Stimulated activated CD8-positive, alpha-beta memory T cell treated with anti-CD3 and anti-CD28 coated beads, Interleukin-7, amount 100 ng/mL, for 1 hour (primary cell): ENCODE measurements at places on chromosomes 7 and 10.

GRCh38 chr7:15104411-15105092 is 202.0 kb upstream of the DGKB start:
- no peak for DNase-seq

DNA sequence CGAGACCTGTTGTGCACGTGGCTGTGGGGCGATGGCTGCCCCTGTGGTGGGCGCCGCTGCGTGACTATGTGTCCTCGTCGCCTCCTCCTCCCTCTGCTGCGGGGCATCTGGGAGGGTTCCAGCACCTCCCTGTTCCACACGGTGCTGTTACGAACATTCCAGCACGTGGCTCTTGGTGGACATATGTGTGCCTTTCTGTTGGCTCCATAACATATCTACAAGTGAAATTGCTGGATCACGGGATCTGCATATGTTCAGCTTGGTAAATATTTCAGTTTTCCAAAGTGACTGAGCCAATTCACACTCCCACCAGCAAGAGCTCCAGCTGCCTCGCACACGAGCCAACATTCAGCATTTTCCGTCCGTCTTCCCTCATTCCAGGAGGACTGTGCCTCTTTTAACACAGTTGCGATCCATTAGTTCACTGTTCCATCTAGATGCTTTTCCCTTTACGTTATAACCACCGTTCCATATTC is 25.1 kb downstream of the SNX8 start:
- DNase-seq, result no peak

DNA sequence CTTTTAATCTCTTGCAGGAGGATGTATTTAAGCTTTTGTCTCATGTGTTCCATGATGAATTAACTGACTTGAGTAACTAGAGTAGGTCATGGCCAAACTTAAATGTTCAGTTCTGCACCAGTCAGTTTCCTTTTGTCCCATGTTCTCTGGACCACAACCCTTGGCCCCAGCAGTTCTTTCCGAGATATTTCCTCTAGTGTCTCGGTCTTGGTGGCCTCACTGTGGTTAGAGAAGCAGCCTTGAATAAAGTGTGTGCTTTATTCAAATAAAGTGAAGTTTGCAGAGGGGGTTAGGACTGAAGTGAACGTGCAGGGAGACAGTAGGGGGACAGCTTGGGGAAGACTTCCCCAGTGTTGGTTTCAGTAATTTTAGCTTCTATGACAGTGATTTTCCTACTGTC is 9.3 kb downstream of the ZNF212 start:
- no peak for DNase-seq

- DNase-seq, result peak; percentile 83
Observed at GRCh38 chr7:150378853-150379440, at the start of gene ZNF775. Gene ZNF775, plus strand, starts transcription at chr7:150379330. Its CDS starts 9,141 bp downstream, at chr7:150388471.

- DNase-seq, result no peak
Observed at GRCh38 chr7:97959046-97959445, 30.9 kb downstream of the OCM2 start.

GRCh38 chr10:89904755-89905154 is 203.4 kb downstream of the KIF20B start:
- no peak for DNase-seq

- DNase-seq, result no peak
Observed at GRCh38 chr7:157501581-157501980, 164.8 kb downstream of the DNAJB6 start.

DNA sequence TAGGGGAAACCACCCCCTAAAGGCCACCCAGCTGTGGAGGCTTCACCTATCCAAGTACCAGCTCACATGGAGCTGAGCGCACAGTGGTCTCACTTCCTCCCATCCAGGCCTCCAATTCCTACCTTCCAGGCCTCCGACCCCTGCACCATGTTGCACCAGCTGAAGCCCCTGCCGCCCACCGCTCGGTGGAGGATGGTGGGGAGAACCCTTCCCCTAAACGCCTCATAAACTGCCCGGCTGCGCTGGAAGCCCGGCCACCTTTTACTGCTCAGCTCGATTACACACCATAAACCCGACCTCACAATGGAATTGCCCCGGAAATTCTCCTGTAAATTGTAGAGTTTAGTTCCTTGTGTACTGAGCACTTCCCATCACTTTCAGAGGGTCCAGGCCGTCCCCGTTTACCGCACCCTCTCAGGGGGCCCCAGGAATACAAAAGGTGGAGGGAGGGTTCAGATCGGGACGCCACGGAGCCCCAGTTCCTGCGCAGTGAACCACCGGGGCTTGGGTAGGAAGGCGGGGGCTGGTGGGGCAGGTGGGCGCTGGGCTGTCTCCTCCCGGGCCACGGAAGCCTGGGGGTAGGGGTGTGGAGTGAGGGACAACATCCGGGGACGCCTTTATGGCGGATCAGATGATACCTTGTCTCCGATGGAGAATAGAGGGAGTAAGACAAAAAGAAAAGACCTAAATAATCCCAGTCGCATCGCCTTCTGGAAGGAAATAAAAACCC is 1.4 kb upstream of the HOXA7 start:
- DNase-seq, result no peak

DNA sequence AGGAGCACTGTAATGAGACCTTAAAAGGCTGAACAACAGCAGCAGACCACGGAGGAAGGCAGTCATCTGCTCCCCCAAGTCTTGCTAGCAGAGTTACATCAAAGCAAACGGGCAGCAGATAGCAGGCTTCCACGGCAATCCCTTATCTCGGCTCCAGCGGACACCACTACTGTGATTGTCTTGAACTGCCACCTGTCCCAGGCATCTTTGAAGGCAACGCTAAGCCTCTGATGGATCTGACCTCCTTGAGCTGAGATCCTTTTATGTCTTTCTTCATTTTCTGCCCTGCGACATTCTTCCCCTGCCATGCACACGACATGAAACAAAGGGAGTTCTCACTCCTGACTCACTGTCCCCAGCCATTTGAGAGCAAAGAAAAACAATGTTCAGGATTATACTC is 111.7 kb downstream of the GLI3 start:
- no peak for DNase-seq

- no peak for DNase-seq
Observed at GRCh38 chr7:123485187-123485586, 49.2 kb downstream of the IQUB start.

- DNase-seq, result no peak
Observed at GRCh38 chr10:14806318-14806717, 31.5 kb downstream of the CDNF start.

DNA sequence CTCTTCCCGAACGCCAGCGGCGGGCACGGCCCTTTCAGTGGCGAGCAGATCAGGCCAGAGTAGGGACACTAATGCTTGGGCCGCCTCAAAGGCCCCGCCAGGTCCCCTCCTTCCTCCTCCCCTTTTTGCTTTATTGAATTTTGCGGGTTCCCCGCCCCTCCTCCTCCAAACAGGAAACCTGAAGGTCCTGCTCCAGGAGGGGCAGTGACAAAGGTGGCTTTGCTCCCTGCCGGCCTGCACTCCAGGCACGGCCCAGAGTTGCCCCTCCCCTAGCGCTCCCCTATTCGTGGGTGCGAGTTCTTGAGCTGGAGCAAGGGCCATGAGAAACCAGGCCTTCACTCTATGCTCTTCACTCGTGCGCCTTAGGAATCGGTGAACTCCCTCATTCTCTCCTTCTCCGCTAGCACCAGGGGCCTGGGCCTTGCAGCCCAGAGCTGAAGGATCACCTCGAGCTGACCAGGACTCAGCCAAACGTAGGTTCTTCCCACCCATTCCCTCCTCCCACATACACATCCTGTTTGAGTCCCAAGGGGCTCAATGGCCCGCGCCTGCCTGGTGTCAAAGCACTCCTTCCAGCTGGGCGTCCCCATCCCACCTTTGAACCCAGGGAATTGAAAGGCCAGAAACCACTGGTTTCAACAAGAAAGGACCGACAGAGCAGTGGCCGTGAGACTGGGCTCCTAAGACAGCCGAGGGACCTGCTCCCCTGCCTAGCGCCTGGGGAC is 619 bp upstream of the HOXA6 start:
- DNase-seq, result no peak

- no peak for DNase-seq
Observed at GRCh38 chr10:126749015-126749655, 78.6 kb upstream of the C10orf90 start.

DNA sequence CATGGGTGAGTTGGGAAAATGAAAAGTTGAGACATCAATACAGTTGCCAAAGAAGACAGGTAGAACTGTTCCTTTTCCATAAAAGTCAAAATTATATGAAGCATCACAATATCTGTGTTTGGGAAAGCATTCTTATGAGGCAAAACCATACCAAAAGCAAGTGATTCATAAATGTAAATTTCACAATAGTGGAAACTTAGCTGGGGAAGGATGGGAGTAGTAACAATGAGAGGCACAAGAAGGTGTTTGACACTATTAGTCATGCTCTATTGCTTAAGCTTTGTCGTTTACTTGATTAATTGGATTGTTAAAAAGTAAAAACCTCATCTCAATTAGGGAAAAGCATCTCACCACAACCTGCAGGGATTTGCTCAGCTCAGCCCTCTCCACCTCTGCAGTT is 240.2 kb downstream of the C7orf25 start:
- DNase-seq, result no peak

DNA sequence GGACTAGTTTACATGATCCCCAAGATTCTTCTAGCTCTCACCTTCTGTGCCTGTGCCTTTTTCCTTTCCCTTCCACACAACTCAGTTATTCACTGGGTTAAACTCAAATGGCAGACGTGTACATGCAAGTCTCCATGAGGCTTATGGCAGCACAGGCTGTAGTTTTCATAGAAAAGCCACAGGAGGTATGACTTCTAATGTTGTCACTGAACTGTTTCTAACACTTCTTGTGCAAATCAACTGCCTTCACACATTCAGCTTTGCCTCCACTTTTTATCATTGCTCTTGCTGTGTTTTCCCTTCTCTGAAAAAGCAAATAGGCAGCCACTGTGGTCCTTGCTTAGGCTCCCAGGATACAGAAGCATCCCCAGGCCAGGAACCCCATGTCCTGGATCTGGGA is 5.3 kb upstream of the GIMAP5 start:
- DNase-seq, result no peak

GRCh38 chr7:142542942-142543341 is 206.3 kb upstream of the PRSS1 start:
- DNase-seq, result no peak

DNA sequence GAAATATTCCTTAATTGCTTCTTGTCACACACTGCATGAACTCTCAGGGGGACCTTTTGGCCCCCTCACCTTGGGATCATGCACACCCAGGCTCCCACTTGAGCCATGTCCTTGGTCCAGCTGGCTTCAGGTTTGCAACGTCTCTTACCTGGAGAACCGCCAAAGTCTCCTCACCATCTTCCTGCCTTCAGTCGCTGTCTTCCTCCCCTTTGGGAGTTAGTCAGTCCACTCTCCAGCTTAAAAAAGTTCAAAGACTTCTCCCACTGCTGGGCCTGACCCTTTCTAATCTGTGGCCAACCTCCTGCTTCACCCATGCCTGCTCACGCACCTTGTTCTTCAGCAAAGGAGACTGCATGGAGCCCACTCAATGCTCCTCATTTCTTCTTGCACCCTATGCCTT is 82.6 kb upstream of the LRRC4 start:
- DNase-seq, result no peak

GRCh38 chr10:113005380-113005779 is 55.3 kb downstream of the TCF7L2 start:
- no peak for DNase-seq

DNA sequence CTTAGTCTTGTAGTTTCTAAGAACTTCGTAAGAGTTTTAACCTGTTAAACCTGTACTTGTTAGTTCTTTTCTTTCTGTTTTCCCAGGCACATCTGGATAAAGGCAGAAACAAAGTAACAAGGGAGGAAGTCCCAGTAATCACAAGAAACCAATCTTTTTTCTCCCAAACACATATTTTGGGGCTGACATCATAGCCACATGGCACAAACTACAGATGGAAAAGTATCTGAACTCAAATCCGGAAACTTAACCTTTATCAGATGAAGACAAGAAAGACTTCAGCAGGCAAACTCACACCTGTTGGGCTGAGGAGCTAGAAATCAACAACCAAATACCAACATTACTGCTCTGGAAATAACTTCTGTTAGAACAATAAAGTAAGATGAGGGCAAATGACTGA is 67.1 kb downstream of the CUBN start:
- DNase-seq, result no peak

DNA sequence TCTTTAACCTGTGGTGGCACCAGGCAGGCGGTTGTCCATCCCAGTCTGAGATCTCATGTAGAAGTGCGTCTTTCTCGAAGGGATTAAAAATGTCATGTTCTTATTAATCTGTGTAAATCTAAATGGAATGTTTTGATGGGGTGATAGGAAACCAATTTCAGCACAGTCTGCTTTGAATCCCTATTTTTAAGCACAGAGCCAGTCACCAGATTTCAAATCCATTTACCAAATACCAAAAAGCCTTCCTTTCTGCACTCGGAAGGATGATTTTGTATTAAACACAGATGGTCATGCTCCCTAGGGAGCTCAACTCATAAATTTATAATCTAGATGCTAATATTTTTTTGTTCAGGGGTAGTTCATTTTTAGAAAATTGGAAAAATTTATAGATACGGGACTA is 160.6 kb upstream of the AOAH start:
- no peak for DNase-seq

- DNase-seq, result no peak
Observed at GRCh38 chr7:43735802-43736603, 6.7 kb upstream of the COA1 start.

GRCh38 chr10:112365451-112365850 is 8.5 kb upstream of the ACSL5 start:
- DNase-seq, result no peak

DNA sequence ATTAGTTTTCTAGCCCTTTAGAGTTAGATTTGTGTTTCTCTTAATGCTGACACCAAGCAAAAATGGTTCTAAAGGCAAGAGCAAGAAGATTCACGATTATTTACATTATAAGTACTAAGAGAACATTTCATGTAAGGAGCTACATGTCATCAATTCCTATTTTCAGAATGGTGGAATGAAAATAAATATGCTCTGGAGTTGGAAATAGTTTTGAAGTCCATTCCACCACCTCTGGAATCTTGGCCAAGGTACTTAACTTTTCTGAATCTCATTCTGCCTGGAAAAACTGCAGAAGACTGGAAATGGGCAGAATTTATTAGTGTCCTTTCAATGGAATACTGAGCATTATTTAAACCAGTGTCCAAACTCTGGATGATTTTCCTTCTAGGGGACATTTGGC is 125.1 kb upstream of the RAB11FIP2 start:
- no peak for DNase-seq

- DNase-seq, result no peak
Observed at GRCh38 chr7:110470420-110470819, 620.5 kb upstream of the LRRN3 start.

DNA sequence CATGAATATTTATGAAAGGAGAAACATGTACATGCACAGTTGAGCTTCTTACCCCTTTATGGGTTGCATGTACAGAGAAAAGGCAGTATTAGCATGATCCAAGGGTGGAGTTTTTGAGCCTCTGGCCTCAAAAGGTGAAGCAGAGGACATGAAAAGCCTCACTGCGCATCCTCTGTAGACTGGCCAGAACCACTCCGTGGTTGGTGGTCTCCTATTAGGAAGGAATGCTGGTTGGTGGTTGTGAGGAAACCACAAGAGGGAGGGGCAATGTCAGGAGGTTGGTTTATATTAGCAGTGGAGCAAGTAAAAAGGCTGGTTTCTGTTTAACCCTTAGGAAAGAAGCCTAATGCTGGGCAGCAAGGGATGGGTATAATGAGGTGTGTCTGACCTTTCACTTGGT is 37.5 kb downstream of the AHCYL2 start:
- no peak for DNase-seq
